ENCODE measurements at places on chromosomes 5 and 9.

GRCh38 chr5:149265597-149265996 lies 6.1 kb upstream of the AFAP1L1 start:
- DNase-seq: no peak

GRCh38 chr5:179314606-179315355 lies 30.5 kb downstream of the ADAMTS2 start:
- DNase-seq: peak; percentile 36

DNA sequence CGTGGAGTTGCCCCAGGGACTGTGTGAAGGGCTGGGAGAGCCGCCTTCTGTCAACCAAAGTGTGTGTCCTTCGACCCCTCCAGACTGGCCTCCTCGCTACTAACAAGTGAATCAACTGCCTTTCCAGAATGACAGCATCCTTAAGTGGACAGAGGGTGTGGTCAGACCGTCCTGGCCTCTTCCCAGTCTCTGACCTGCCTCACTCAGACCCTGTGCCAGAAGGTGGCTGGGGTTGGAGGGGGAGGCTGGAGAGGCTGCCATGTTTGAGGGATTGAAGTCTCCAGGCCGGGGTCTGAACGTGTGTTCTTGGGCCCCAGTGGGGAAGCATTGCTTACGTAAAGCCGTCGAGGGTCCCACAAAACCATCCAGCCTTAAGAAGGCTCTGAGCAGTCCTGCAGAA lies 389.3 kb upstream of the IRX4 start:
- no peak for DNase-seq

- no peak for DNase-seq
Observed at GRCh38 chr9:125176636-125177035, 13.0 kb downstream of the PPP6C start.

DNA sequence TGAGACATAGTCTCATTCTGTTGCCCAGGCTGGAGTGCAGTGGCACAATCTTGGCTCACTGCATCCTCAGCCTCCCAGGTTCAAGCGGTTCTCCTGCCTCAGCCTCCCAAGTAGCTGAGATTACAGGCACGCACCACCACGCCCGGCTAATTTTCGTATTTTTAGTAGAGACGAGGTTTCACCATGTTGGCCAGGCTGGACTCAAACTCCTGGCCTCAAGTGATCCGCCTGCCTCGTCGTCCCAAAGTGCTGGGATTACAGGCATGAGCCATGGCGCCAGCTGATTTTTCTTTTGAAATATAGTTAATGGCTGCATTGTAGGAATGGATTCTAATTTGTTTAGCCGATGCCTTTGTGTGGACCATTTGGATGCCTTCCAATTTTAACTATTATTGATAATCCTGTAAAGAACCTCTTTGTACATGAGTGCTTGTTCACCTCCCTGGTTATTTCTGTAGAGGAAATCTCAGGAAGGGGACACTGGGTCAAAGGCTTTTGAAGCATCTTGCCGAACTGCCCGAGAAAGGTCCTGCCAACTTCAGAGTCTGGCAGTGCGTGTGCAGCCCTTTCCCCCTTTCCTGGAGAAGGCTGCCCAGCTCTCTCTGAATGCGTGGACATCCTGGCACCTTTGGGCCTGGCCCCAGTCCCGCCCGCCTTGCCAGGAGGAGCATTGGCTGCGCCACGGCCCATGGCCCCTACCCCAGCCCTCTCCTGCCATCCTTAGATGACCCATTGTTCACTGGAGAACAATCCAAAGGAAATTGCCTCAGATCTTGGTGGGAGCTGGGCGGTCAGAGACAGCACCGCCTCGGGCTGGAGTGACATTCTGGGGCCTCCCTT lies 8.9 kb upstream of the NUP214 start:
- DNase-seq: no peak

DNA sequence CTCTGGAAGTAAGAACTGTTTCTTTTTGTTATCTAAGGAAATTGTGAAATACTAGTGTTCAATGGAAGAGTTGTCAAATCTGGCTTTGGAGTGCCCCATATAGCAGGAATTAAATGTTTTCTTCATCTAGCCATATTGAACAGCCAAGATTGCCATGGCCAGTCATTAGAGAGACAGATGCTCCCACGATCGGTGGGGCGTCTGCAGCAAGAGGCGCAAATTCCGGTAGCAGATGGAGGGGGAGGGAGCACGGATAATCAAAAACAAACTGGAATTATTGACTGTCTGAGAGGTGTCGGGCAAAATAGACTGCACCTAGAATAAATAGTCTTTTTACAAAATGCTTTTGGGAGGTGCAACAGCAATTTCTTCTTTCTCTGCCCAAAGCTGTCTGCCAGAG lies 139.1 kb upstream of the FSTL4 start:
- DNase-seq: no peak

- peak; percentile 87 for DNase-seq
Observed at GRCh38 chr9:137046088-137046787, at the start of gene NPDC1. TSS of gene NPDC1 (minus strand) at chr9:137046177. CDS start at chr9:137045989, 188 bp downstream.

DNA sequence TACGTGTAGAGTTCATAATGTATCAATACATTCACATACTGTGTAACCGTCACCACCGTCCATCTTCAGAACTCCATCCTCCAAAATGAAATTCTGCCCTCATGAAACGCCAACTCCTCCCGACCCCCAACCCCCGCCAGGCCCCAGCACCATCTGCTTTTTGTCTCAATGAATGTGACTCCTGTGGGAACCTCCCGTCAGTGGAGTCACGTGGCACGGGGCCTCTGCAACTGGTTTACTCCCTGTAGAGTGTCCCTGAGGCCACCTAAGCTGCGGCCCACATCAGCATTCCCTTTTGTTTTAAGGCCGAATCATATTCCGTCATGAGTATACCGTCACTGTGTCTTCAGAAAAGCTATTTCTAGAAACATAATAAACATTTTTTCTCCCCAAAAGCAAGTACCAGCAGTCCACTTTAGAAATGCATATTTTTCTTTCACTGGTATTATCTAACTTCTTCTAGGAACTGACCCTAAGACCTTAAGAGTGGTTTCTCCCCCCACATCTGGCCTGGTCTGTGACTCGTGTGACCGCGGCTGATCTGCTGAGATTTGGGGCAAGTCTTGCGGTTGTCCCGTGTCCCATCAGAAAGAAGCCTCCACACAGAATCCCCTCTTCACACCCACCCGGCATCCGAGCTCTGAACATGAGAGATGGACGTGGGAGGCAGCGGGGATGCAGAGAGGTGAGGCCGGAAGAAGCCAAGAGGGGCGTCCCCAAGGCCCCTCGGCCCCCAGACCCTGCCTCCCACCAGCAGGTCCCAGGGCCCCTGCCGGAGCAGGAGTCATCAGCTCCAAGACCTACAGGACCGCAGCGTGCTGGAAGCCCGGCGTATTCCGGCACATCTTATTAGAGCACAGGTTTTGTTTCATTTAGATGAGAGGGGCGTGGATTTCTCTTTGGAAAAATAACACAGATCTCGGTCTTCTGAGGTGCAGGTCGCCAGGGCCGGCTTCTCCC lies 38.3 kb downstream of the SLC6A3 start:
- no peak for DNase-seq

DNA sequence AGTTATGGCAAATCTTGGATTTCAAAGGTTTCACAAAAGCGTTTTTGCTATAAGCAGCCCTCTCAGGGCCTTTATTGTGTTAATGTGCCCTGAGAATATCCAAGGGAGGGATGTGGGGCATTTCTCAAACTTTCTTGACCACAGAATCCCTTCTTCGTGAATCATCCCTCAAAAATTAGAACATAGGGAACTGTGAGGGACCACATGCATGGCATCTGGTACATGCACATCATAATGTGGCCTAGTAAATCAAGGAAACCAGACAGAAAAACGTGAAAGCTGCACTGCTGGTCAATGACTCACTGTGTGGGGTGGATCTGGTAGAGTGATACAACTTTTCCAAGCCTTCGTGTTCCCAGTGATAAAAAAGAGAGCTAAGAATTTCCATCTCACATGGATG lies 22.4 kb downstream of the DDX31 start:
- no peak for DNase-seq

DNA sequence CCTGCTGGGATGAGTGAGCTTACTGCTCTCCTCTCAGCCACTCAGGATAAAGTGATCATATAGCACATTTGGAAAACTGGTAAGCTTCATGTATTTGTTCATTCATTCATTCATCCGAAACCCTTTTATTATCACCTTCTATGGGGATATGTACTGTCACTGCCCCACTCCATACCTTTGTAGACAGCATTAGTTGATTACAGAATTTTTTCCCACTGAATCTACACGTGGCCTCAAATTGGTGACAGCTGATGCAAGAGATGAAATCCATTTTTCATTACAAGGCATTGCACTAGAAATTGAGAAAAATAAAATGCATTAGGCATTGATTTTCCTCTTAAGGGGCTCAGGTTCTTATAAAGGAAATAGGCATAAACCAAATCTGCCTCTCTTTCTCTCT lies 9.7 kb downstream of the GRIA1 start:
- no peak for DNase-seq

GRCh38 chr5:77282337-77283027 lies 72.0 kb downstream of the PDE8B start:
- no peak for DNase-seq

DNA sequence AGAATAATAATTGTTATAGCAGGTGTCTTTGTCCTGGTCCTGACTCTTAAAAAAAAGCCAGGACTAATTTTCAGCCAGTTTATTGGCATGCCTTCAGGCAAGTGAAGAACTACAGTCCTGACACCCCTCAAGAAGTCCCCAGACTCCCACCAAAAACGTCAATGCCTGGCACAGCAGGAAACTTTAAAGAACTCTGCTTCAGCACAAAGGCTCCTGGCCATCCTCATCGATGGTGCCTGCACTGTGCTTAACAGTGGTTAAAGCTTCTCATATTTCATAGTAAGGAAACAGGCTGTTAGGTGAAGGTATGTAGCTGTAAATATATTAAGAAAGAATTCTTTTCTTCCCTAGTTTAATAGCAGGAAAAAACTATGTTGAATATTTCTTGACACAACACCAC lies 280.1 kb upstream of the PUM3 start:
- no peak for DNase-seq

DNA sequence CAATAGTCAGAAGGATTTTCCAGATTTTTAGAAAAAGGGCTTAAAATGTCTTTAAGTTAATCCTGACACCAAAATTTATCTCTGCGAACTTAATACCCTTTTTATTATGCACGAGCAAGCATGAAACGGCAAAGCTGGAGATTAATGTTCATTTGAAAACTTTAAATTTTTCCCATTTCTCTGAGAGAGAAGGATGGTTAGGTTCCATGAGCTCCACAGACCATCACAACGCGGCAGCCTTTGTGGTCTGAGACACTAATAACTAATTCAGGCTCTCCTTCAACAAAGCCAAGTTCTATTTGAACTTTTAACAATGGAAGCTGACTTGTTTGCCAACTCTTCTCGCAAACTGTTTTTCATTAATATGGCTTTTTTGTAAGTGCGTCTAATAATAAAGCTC lies 94.7 kb downstream of the MYO10 start:
- DNase-seq: no peak

GRCh38 chr5:2917524-2917923 lies 166.0 kb upstream of the IRX2 start:
- DNase-seq: no peak

DNA sequence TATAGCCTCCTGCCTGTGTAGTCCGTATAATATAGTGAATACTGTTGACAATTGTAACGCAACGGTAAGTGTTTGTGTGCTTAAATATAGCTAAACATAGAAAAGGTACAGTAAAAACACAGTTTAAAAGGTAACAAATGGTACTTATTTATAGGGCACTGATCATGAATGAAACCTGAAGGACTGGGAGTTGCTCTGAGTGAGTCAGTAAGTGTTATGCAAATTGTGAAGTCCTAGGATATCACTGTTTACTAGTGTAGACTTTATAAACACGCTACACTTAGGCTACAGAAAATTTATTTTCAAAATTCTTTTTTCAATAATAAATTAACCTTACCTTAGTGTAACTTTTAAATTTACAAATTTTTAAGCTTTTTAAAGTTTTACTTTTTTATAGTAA lies 1090.1 kb downstream of the CDH9 start:
- no peak for DNase-seq

- no peak for DNase-seq
Observed at GRCh38 chr5:111299831-111300432, 75.7 kb downstream of the CAMK4 start.

GRCh38 chr5:29697785-29698414 lies 1495.6 kb upstream of the CDH6 start:
- DNase-seq: no peak

DNA sequence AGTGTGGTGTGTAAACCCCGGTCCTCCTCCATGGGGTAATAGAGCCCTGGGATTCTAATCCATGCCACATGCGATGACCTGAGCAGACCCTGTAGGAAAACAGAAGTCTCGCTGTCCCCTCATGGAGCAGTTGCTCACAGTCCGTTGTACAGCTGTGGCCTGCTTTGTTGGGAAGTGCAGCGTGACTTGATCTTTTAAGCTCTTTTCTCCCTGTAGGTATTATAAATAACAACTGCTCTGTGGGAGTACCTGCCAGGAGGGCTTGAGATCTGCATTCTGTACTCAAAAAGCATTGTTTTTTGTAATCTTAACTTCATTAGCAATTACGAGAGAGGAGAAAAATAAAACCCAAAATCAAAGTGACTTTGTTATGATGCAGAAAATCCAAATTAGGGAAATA lies 17.3 kb downstream of the MEGF10 start:
- no peak for DNase-seq

GRCh38 chr5:155540000-155540595 lies 526.5 kb downstream of the KIF4B start:
- DNase-seq: no peak

- DNase-seq: no peak
Observed at GRCh38 chr9:2984491-2984890, 140.6 kb upstream of the PUM3 start.

DNA sequence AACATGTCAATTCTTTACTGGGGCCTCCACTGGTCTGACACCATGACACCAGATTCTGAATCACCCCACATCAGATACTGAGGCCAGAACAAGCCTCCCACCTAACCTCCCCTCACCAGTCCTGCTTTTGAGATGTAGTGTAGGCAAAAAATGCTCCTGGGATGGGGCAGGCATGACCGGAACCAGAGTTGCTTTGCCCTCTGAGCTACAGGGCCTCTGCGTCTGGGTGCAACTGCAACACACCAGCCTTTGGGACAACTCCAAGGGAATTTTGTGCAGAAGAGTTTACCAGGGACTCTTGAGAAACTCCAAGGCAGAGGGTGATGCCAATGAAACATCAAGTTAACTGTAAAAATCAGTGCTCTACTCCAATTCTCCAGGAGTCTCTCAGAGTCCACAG lies 79.4 kb downstream of the SIL1 start:
- no peak for DNase-seq

DNA sequence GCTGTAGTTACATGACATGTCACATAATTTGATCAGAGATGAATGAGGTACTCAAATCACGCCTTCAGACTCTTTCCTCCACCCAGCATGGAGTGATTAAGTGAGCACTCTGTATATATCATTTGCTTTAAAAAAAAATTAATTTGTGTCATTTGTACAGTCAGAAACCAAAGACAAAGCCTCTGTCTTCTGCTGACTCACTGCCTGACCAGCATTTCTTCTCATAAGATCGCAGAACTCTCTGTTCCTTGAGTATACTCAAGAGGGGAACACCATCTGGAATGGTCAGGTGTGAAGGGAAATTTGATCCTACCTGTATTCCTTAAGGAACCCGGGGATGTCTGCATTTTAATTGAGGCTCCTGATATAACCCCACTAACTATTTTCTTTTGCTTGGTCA lies 254.4 kb downstream of the FAM114A2 start:
- DNase-seq: no peak

GRCh38 chr9:127910613-127911205 lies 6.1 kb downstream of the ST6GALNAC4 start:
- no peak for DNase-seq

- no peak for DNase-seq
Observed at GRCh38 chr9:74281674-74282073, 215.5 kb upstream of the RORB start.

GRCh38 chr9:123865226-123866000 lies 64.5 kb downstream of the DENND1A start:
- no peak for DNase-seq

GRCh38 chr5:33516421-33516820 lies 75.7 kb downstream of the TARS1 start:
- no peak for DNase-seq

All from right forelimb (tissue), 1 donor.